Central memory CD8-positive, alpha-beta T cell (primary cell): ENCODE measurements at places on chromosomes 4 and X.

GRCh38 chr4:139860435-139861024 is 194.9 kb downstream of the MGST2 start:
- DNase-seq, result no peak
- no peaks in the 10 kb centered on the region for H3K4me1 ChIP-seq
- H3K27me3 ChIP-seq, result peaks cover 25% of the 10 kb centered on the region
- no peak overlapping the region for H3K4me3 ChIP-seq
- peaks cover 2% of the 10 kb centered on the region for H3K36me3 ChIP-seq

GRCh38 chr4:2827874-2828751 is 15.5 kb upstream of the ADD1 start:
- no peak for DNase-seq
- H3K4me1 ChIP-seq, result peaks cover 42% of the 10 kb centered on the region
- peak overlapping the region; percentile 61 for H3K27ac ChIP-seq
- H3K36me3 ChIP-seq, result peaks cover 39% of the 10 kb centered on the region
- no peak overlapping the region for H3K4me3 ChIP-seq

GRCh38 chr4:110208419-110208818 is 10.0 kb upstream of the ELOVL6 start:
- H3K27me3 ChIP-seq, result no peaks in the 10 kb centered on the region
- no peak overlapping the region for H3K27ac ChIP-seq
- H3K4me3 ChIP-seq, result no peak overlapping the region
- H3K4me1 ChIP-seq, result no peaks in the 10 kb centered on the region

DNA sequence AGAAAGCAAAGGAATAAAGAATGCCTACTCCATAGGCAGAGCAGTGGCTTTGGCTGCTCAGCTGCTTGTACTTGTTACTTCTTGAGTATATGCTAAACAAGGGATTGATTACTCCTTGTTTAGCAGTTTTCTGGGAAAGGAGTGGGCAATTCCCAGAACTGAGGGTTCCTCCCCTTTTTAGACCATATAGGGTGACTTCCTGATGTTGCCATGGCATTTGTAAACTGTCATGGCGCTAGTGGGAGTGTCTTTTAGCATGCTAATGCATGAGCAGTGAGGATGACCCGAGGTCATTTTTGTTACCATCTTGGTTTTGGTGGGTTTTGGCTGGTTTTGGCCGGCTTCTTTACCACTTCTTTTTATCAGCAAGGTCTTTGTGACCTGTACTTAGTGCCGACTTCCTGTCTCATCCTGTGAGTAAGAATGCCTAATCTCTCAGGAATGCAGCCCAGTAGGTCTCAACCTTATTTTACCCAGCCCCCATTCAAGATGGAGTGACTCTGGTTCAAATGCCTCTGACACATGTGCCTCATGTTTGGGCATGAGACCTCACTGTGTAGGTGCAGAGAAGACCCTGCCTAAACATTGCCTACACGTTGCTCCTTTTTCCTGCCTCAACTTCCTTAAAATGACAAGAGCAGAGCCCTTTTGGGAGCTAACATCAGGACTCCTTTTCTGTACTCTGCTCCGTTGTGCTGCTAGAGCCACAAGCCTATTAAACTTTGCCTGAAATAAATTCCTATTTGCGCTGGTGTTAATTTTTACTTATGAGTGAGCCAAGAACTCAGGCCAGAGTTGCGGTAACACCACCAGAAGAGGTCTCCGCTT is 21.0 kb upstream of the UBA6 start:
- no peaks in the 10 kb centered on the region for H3K27me3 ChIP-seq
- no peak for DNase-seq
- H3K4me1 ChIP-seq, result no peaks in the 10 kb centered on the region

DNA sequence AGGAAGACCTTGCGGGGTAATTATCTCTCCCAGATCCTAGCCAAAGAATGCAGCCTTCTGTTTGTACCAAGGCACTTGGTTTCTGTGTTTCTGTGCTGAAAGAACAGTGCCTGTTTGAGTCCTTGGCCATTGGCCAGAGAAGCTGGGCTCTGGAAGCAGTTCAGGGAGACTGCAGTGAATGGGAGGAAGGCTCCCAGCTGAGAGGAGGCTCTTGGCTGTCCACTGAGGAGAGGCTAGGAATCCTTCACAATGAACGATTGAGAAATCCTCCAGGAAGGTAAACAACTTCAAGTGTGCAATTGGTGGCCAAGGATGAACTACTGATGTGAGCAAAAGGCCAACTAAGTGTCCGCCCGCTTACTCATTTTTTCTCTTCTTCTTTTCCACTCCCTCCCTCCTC is 61.3 kb downstream of the HS3ST1 start:
- no peak overlapping the region for H3K27ac ChIP-seq
- no peak for DNase-seq
- no peaks in the 10 kb centered on the region for H3K36me3 ChIP-seq

GRCh38 chrX:133570549-133570948 is 155.3 kb upstream of the GPC4 start:
- H3K4me3 ChIP-seq, result no peak overlapping the region
- no peaks in the 10 kb centered on the region for H3K36me3 ChIP-seq
- no peaks in the 10 kb centered on the region for H3K27me3 ChIP-seq
- DNase-seq, result no peak

- H3K27me3 ChIP-seq, result no peaks in the 10 kb centered on the region
- DNase-seq, result no peak
- no peaks in the 10 kb centered on the region for H3K4me1 ChIP-seq
- no peaks in the 10 kb centered on the region for H3K36me3 ChIP-seq
Observed at GRCh38 chr4:75547647-75548387, 8.0 kb upstream of the ODAPH start.

GRCh38 chr4:108488865-108489264 is 131.5 kb upstream of the RPL34 start:
- H3K27ac ChIP-seq, result no peak overlapping the region
- no peaks in the 10 kb centered on the region for H3K36me3 ChIP-seq
- no peak for DNase-seq
- no peak overlapping the region for H3K4me3 ChIP-seq
- peaks cover 9% of the 10 kb centered on the region for H3K4me1 ChIP-seq
- peaks cover 31% of the 10 kb centered on the region for H3K27me3 ChIP-seq

DNA sequence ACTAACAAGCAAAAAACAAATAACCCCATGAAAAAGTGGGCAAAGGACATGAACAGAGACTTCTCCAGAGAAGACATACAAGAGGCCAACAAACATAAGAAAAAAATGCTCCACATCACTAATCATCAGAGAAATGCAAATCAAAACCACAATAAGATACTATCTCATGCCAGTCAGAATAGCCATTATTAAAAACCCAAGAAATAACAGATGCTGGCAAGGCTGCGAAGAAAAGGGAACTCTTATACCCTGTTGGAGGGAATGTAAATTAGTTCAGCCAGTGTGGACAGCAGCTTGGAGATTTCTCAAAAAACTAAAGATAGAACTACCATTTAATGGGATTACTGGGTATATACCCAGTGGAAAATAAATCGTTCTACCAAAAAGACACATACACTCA is 79.6 kb downstream of the MAPK10 start:
- H3K4me3 ChIP-seq, result no peak overlapping the region
- H3K27me3 ChIP-seq, result no peaks in the 10 kb centered on the region
- H3K36me3 ChIP-seq, result no peaks in the 10 kb centered on the region
- H3K4me1 ChIP-seq, result no peaks in the 10 kb centered on the region
- no peak overlapping the region for H3K27ac ChIP-seq
- no peak for DNase-seq

DNA sequence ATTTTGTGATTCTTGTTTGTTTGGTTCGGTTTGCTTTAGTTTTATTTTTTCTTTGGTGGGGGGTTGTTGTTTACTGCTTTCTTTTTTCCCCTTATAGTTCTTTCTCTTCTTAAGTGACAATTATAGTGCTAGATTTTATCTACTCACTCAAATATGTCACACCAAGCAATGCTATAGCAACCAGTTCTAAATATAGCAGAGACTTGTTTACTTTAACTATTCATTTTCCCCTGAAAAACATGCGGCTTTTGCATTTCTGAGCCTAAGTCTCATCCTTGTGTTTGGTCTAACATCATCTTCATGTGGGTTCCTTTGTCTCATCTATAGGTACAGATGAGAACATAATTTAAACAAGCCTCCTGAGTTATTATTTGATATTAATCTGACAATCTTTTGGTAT is 676.6 kb downstream of the FAT4 start:
- no peaks in the 10 kb centered on the region for H3K27me3 ChIP-seq
- no peak overlapping the region for H3K4me3 ChIP-seq
- no peaks in the 10 kb centered on the region for H3K36me3 ChIP-seq
- no peak for DNase-seq

DNA sequence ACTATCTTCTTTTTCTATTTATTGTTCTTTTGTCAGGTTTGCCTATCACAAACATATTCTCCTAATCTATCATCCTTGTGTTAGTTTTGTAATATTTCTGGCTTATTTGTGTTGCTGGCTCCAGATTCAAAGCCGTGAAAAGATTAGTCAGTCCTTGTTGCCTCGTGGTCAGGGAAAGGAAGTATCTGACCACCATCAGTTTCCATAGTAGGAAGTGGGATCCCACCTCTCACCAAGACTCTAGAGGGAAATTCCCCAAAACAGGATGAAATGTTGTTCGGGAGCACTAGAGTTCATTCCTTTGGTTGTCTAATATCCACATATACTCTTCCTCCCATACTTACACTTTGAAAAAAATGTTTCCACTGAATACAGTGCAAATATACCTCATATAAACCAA is 131.0 kb upstream of the HUWE1 start:
- no peaks in the 10 kb centered on the region for H3K27me3 ChIP-seq
- H3K36me3 ChIP-seq, result no peaks in the 10 kb centered on the region
- H3K27ac ChIP-seq, result no peak overlapping the region
- DNase-seq, result no peak
- no peak overlapping the region for H3K4me3 ChIP-seq

DNA sequence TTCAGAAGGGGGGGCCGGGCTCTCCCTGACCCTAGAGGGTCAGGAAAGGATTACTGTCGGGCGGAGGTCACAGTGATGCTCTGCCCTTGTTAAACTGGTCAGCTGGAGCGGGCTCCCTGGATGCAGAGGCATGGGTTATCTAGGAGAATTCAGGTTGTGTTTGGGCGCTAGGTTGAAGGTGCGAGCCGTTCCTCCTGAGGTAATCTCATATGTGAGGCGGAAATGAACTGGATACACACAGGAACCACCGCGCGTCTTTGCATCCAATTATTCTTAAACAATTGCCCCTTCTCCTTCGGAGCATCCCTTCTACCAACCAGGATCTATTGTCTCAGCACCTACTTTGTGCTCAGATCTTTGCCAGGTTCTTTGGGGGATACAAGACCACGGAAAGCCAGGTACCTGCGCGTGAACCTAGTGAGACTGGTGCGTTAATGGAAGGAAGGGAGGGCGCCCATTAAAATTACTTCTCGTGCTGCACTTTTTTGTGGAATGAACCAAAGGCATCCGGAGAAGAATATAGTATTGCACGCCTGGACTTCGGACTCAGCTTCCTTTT is 28.4 kb downstream of the HAND2 start:
- H3K4me1 ChIP-seq, result no peaks in the 10 kb centered on the region
- no peaks in the 10 kb centered on the region for H3K36me3 ChIP-seq
- peak overlapping the region; percentile 49 for H3K4me3 ChIP-seq
- no peak for DNase-seq

DNA sequence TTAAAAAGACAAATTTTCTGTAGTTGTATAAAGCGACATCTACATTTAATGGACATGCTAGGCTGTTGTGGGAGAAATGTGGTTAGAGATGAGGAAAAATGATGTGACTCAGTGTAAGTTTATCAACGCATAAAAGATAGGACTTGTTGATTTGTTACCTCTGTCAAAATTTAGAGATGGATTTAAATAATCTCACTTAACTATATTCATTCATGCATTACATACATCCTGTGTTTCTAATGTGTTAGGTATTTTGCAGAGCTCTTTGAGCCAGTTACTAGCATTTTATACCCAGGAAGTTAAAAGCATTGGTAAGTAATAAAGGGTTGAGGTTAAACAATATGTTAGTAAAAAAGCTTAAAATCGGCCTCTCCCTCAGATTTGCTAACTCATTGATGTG is 34.3 kb downstream of the METAP1 start:
- H3K4me1 ChIP-seq, result peaks cover 37% of the 10 kb centered on the region
- no peak for DNase-seq
- H3K36me3 ChIP-seq, result peaks cover 8% of the 10 kb centered on the region
- no peak overlapping the region for H3K4me3 ChIP-seq

GRCh38 chrX:112967341-112967740 is 126.7 kb upstream of the AMOT start:
- H3K4me1 ChIP-seq, result no peaks in the 10 kb centered on the region
- no peaks in the 10 kb centered on the region for H3K27me3 ChIP-seq
- no peaks in the 10 kb centered on the region for H3K36me3 ChIP-seq
- DNase-seq, result no peak
- H3K4me3 ChIP-seq, result no peak overlapping the region

DNA sequence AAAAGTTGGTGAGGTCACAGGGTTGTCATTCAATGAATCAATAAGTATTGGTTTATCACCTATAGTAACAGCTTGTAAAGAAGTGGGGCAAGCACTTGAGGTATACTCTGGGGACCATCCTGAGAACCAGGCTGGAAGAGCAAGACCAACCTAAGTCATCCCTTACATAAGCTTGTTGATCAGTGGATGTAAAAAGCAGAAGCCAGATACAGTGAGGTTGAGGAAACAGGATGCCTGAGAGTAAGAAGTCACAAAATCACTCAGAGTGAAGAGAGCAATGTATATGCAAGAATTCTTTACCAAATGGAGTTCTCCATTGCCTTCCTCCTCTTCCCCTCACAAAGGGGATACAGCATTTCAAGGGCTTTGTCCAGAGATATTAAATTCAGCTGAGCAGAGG is 76.3 kb upstream of the PACRGL start:
- no peak for DNase-seq
- H3K36me3 ChIP-seq, result no peaks in the 10 kb centered on the region
- no peak overlapping the region for H3K27ac ChIP-seq
- no peaks in the 10 kb centered on the region for H3K27me3 ChIP-seq
- no peak overlapping the region for H3K4me3 ChIP-seq
- no peaks in the 10 kb centered on the region for H3K4me1 ChIP-seq

DNA sequence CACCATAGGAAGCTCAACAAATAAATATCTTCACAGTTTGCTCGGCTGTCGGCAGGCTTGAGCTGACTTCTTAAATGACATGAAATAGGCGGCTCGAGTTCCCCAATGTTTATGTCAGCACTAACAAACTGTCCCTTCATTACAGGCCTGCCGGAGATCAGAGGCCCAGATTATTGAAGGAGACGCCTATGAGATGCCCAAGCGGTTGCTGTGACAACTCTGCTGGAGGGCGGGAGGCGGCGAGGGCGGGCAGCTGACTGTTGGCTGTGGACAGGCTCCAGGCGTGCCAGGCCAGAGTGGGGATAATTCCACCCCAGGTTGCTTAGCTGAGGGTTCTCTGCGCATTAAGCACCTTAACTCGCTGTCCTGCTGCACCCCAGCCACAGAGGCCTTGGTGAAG is 39.2 kb upstream of the MSX1 start:
- H3K4me1 ChIP-seq, result no peaks in the 10 kb centered on the region
- H3K27ac ChIP-seq, result no peak overlapping the region

DNA sequence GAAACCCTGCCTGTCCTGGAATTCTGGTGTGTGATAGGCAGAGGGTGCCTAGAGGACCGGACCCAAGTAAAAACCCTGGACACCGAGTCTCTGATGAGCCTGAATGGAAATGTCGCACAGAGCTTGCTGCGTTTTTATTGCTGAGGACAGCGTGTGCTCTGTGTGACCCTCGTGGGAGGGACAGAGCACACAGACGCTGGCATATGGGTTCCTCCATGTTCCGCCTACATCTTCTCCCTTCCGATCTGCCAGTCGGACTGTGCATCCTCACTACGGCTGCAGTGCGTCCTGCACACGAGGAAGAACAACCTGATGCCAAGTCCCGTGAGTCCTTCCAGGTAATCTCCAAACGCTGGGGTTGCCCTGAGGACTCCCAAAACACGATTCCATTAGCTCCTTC is 68.3 kb downstream of the AFAP1 start:
- DNase-seq, result no peak
- no peak overlapping the region for H3K4me3 ChIP-seq
- no peak overlapping the region for H3K27ac ChIP-seq
- peaks cover 39% of the 10 kb centered on the region for H3K4me1 ChIP-seq
- H3K36me3 ChIP-seq, result peaks cover 11% of the 10 kb centered on the region
- no peaks in the 10 kb centered on the region for H3K27me3 ChIP-seq
